RWPE1 (cell line): ENCODE measurements at places on chromosomes 2 and 18.

GRCh38 chr18:37654034-37654433, 88.4 kb upstream of the CELF4 start:
- no peak for DNase-seq

DNA sequence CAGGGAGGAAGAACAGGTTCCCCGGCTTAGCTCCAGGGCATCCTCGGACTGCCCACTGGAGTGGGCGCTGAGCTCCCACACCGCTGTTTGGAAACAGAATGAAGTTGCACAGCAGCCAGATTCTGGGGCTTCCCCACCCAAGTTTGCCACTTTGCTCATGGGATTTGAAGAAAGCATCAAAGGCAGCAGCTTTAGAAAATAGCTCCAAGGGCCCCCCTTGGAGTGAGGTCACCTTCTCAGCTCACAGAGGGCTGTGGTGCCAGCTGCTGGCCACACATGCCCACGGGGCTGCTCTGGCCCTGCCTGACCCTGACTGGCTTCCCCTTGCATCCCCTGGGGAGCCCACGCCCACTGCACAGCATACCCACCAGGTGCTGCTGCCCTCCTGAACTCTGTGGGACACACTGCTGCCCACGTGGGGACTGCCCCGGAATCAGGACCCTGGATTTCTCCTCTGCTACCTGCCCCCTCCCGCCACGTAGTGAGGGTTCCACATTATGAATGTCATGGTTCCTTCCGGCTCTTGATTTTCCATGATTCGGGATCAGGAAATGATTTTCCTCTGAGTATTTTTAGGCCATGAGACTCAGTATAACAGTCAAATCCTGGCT, 70.3 kb downstream of the TGOLN2 start:
- DNase-seq = no peak

DNA sequence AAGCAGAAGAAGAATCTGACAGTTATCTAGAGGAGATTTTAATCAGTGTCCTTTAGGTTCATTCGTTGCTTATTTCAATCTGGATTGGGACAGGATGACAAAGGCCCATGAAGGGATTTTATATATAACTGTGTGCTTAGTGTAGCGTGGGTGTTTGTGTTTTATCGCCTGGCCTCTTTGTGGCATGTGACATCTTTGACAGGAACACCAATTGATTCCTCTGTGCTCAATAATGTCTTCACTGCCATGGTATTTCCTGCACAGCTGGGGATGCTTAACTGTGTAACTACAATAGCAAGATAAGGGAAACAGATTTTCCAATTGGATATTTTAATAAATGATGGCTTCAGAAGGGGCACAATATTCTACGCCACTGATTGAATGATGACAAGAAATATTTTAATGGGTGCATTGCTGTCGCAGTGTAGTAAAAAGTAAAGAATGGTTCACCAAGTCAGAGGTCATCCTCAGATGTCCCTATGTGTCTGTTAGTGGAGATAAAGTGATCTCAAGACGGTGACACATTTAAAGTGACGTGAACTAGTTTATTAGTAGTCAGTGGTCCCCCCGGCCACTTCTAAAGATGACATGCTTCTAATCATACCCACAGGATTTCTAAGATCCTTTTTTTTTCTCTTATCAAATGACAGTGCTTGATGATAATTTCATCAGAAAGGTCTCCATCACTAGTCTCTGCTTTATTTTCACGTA, 160.4 kb downstream of the AGAP1 start:
- DNase-seq = no peak

GRCh38 chr2:200761266-200761665, 50.4 kb upstream of the BZW1 start:
- DNase-seq = no peak

DNA sequence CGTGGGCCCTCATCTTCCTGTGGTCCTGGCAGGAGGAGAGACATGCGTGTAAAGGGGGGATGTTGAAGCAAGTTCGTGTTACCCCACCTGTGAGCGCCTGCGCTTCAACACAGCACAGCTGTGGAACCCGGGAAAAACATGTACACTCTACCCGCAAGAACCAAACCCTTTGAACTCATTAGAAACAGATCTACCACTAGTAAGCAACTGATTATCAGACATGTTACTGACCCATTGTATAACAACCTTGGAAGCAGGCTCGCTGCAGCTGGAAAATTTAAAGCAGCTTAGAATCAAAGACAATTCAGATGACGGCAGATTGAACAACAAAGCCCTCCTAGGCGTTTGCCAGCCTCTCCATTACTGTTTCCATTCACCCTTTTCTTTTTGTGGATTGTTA, 771.7 kb upstream of the SALL3 start:
- DNase-seq = no peak

DNA sequence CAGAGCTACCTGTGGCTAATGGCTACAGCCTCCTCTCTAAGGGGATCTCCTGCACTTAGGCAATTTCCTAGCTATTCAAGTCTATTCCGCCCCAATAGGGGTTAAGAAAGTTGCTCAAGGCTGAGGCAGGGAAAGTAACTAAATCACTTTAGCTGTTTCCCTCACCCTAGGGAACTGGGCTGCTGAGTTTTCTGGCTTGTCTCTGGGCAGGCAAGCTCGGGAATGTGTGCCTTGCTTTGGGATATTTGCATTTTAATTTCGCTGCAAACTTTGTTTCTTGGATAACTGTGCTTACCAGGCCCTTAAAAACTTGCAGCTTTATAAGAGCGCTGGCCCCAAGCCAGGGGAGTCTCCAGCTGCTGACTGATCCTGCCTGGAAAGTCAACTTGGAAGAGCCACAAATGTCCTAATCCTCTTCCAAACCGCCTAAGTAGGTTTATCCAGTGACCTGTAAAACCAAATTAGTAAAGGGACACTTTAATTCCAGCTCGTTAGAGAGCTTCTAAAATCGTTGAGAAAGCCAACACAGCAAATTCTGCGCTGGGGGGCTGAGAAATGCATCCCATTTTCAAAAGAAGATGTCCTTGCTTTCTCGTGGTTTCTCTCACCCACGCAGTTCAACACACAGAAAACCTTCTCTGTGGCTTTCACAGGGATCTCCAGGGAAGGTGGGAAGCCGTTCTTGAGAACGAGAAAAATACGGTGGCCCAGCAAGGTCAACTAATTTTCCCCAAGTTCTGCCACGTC, 59.5 kb upstream of the SP3 start:
- DNase-seq = no peak

GRCh38 chr2:24632172-24632571, 141.1 kb downstream of the NCOA1 start:
- no peak for DNase-seq

DNA sequence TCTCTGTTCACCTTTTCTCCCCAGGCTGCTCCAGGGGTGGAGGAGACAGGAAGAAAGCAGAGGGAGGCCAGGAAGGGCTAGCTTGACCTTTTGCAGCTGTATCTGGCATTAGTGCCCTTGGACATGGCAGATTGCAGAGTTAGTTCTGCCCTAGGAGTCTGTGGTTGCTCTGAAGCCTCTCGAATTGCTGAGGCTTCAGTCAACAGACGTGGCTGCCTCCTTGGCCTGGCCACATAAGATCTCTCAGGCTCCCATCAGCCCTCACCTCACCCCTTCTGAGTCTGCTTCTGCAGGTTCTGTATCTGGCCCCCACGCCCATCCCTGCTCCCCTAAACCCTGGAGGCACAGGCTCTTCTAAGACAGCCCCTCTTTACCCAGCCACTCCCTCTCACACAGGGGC, 18.2 kb upstream of the PLB1 start:
- no peak for DNase-seq

DNA sequence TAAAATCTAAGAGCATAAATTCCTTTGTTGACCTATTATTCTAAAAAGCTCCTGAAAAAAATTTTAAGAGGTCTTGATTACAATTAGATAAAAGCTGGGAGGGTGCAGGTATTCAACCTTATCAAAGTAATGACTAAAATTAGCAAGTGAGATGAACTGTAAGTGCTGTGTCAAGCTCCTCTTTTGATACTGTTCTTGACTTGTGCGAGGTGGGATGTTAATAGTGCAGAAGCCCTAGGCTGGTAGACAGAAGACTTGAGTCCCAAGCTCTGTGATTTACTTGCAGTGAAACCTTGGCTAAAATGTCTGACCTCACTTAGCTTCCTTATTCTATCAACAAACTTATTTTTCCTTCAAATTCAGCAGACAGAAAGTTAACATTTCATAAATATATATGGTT, 637.5 kb downstream of the DSC3 start:
- no peak for DNase-seq

DNA sequence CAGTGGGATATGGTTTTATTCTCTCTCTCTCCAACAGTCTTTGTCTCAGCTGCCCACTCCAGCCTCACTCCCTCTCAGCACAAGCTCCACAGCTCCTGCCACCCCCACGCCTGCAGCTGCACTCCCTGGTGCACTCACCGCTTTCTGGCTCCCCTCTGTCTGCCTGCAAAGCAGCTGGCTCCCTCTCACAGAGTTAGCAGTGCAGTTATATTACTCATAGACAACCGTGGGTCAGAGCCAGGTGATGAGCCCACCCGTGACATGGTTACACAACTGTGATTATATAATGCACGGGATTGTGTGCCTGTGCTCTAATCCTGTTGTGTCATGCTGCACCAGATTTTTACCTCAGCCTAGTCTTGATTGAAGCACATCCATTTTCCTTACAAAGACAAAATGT, 276.9 kb upstream of the CHAC2 start:
- no peak for DNase-seq

DNA sequence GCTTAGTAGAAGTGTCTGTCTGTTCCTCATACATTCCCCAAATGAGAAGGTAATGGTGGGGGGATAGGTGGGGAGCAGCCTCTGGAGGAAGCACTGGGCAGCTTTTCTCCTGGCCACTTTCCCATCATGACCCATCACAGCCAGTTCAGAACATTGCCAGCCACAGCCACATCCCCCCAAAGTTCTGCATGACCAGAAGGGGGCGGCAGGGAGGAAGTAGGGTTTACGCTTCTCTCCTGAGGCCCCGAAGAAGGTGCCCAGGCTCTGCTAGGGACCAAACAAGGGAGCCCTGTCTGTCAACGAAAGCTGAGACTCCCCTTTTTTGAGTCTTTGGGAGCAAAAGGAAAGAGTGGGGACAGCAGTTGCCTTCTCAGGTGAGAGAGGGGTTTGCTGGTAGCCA, 7.7 kb downstream of the IGFBP5 start:
- DNase-seq = no peak

DNA sequence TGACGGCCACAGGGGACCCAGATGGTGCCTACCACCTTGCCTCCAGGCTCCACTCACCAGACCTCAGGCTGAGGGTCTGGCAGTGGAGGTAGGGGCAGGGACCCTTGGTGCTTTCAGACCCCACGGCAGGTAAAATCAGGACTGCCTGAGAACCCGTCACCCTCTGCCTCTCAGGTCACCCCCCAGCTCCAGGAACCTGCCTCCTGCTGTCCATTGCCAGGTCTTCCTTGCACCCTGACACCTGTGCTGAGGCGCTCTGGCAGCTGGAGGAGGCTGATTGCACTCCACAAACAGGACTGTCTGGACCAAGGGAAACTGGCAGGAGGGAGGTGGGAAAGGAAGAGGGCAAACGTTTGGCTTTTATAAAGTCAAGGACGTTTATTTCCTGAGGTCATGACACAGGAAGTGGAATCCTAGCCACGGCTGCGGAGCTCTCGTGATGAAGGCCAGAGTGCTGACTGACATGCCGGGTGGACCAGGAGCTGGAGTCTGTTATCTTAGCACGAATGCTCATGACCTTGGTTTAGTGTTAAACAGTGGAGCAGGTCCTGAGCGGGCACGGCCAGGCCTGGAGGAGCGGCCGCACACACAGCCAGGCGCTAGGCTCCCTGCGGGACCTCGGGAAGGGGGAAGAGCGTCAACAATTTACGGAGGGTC, 40.5 kb downstream of the ANO7 start:
- no peak for DNase-seq
